ENCODE measurements at places on chromosomes 11 and 22.

DNA sequence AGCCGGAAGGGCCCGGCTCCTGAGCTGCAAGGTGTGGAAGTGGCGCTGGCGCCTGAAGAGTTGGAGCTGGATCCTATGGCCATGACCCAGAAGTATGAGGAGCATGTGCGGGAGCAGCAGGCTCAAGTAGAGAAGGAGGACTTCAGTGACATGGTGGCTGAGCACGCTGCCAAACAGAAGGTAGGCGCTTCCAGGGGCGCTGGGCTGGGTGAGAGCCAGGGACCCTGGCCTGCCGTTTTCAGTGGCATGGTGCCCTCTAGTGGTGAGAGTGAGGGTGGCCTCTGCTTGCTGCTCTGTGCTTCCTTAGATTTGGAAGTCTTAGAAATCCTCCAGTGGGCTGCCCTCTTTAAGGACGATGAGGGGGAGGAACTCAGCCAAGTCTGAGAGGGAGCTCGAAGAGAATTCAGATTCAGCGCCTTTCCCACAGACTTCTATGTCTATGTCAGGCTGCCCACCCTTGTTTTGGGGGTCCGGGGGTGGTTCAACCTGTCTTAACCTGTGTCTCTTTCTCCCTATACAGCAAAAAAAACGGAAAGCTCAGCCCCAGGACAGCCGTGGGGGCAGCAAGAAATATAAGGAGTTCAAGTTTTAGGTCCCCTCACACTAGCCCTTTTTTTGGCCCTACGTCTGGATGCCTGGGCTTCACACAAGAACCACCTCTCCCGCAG is 1.8 kb upstream of the PACS1 start:
- ATAC-seq: peak; percentile 39

- ATAC-seq: no peak
Observed at GRCh38 chr11:1703146-1703545, 6.2 kb downstream of the KRTAP5-6 start.

GRCh38 chr11:16986434-16987204 is 27.6 kb downstream of the PLEKHA7 start:
- ATAC-seq: peak; percentile 91

DNA sequence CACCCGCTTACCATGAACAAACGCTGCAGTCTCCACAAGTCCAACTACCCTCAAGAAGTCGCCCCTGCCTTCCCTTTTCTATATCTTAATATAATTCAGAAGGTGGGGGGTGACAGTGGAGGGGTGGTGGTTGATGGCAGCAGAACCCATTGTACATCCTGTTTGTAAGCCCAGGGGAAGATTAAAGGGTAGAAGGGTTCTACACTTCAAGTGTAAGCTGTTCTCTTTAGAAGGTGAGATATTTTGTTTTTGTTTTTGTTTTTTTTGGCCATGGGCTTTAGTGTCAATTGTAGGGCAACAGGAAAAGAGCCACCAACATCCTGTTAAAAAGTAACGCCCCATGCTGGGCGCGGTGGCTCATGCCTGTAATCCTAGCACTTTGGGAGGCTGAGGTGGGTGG is 34.9 kb upstream of the RRAS2 start:
- no peak for ATAC-seq

- ATAC-seq: peak; percentile 97
Observed at GRCh38 chr11:36149538-36150242, 139.5 kb downstream of the COMMD9 start.
